CD4-positive, alpha-beta T cell treated with Interleukin-6 at 100 ng/mL for 8 hours (primary cell): ENCODE measurements at places on chromosomes 12 and 14.

- peak; percentile 69 for DNase-seq
These were observed 186.7 kb downstream of the EFCAB11 start for GRCh38 chr14:89767861-89768268.

DNA sequence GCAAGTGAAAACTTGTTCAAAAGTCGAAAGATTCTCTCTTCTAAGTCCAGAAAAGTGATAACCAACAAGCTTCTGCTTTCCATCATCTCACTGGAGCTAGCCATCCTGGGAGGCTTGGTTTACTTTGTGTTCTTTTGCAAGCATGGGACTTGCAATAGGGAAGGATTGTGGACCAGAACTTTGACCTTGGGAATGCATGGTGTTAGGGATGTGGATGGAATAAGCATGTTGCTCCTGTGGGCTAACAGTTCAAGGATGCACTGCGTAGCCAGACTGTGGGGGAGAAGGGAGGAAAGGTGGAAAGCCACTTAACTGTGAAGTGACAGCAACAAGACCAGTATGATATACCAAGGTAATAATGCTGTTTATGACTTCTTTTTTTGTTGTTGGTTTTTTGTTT is 28.6 kb downstream of the SOAT2 start:
- no peak for DNase-seq

- DNase-seq = peak; percentile 65
These were observed 28.1 kb downstream of the TRPV4 start for GRCh38 chr12:109804820-109805761.

GRCh38 chr12:103462675-103463074 is 33.1 kb downstream of the C12orf42 start:
- no peak for DNase-seq

GRCh38 chr12:79648881-79649280 is 41.9 kb downstream of the PAWR start:
- DNase-seq = no peak

GRCh38 chr12:47397664-47398281 is 308.1 kb downstream of the RPAP3 start:
- DNase-seq = peak; percentile 68

DNA sequence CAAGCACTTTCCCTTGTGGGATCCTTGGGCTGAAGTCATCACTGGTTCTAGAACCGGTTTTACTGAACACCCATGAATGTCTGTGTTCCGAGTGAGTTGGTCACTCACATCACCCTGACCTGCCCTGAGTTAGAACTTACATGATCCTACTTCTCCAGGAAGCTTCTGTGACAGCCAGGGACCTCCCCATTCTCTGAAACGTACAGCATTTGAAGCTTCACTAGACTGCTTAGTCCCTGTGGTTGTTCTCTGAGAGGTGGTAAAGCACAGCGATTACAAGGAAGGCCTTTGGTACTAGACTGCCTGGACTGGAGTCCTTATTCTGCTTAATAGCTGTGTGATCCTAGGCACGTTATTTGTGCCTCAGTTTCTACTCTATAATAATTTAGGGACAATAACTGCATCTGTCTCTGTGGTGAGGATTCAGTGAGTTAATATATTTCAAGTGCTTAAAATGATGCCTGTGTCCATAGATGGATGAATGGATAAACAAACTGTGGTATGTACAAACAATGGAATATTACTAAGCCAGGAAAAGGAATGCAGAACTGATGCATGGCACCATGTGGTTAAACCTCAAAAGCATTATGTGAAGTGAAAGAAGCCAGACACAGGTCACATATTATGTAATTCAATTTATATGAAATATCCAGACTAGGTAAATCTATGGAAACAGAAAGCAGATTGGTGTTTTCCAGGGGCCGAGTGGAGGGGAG is 54.7 kb upstream of the DDX11 start:
- DNase-seq = no peak

GRCh38 chr14:85250414-85251189 is 279.3 kb upstream of the FLRT2 start:
- no peak for DNase-seq

- DNase-seq = no peak
These were observed 59.5 kb downstream of the VEZT start for GRCh38 chr12:95277139-95277538.

DNA sequence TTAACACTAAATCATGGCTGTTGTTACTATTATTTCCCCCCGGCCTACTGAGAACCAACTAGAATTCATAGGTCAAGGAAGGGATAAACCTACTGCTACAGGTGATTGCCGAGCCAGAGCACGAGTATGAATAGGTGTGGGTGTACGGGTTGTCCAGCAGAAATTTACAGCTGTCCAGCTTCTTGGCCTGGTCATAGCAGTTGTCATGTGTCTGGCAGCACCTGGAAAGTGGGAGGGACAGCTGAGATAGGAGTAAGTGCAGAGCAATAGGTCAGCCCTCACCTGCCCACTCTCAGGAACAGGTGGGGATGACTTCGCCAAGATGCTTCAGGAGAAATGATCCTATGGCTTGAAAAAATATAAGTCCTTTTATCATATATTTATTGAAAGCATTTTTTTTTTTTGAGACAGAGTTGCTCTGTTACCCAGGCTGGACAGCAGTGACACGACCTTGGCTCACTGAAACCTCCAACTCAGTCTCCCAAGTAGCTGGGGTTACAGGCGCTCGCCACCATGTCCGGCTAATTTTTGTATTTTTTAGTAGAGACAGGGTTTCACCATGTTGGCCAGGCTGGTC is 2.6 kb downstream of the PLA2G1B start:
- DNase-seq = no peak

DNA sequence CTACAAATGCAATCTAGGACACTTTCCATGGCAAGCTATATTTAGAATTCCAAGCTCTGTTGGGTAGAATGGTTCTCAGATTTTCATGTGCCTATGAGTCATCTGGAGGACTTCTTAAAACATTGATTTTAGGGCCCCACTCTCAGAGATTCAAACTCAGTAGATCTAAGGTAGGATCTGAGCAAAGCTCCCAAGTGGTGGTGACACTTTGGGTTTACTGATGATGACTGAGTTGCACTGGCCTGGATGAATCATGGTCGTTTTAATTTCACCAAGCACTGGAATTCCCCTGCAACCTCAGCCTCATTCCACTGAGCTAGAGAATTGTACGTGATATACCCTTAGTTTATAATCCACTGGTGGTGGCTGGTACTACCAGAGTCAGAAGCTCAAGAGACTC is 86.5 kb downstream of the PPM1H start:
- no peak for DNase-seq

GRCh38 chr12:25590011-25590721 is 37.1 kb upstream of the LMNTD1 start:
- peak; percentile 27 for DNase-seq

GRCh38 chr14:29264865-29265264 is 498.3 kb downstream of the FOXG1 start:
- no peak for DNase-seq

- no peak for DNase-seq
These were observed 4.7 kb upstream of the C1R start for GRCh38 chr12:7096979-7097378.

- DNase-seq = no peak
These were observed 154.0 kb downstream of the SOX5 start for GRCh38 chr12:23795494-23795893.

DNA sequence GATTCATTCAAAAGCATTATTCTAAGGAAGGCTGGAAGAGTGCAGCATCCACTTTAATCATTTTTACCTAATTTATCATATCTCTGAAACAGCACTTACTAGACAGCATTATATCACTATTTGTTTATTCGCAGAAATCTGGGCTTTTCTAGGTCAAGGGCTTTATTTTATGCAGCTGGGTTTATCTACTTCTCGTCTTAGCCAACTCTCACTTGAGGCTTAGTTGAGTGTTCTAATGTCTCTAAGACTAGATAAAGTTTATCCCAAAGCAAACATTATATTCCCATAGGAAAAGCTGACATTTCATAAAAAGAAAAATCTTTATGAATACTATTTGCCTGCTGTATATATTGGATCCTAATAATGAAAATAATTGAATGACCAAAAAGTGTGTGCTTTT is 720.8 kb upstream of the FLRT2 start:
- DNase-seq = no peak

DNA sequence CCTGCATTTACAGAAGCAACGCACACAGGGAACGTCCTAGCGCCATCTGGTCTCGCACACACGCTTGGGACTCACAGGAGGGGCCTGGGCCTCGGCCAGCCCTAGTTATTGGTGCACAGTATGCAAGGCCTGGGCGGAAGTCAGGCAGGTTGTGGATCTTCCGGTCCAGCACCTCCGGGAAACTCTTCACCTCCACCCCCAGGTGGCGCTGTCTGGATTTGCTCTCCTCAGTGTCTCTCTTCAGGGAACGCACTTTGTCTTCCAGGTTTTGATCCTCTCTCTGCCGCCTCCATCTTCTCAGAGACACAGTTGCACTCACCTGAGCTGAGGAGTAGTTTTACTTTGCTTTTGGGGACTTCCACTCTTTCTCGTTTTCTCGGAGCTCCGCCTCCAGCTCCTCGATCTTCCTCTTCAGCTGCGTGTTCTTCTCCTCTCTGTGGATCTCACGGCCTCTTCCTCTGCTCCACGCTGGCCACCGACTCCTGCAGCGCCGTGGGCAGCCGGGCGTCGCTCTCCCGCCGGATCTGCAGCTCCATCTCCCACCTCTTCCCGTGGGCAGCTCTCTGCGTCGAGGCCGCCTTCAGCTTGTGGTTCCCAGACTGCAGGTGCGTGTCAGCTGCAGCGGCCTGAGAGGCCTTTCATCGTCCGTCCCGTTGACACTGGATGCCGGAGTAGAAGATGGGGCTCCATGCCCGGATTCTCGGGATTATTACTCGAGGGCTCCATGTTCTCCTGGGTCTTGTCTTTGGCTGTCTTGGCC is 933.8 kb downstream of the TMEM121 start:
- DNase-seq = peak; percentile 57

GRCh38 chr14:55747186-55747585 is 167.2 kb downstream of the KTN1 start:
- no peak for DNase-seq

DNA sequence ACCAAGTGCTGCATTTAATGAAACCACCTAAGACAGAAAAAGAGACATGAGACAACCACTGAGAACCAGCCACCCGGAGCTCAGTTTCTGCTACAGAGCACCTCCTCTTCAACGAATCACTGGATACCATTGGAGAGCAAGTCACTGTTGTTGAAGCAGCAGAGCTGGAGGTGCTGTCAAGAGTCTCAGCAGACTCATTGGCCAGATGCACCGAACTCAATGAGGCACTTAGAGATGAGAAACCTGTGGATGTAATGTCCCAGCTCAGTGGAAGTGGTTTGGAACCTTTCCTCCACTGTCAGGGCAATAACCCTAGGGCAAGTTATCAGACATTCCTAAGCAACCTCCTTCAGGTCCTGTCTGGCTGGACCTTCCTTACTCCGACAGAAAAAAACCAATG is 13.1 kb downstream of the NPC2 start:
- no peak for DNase-seq

- DNase-seq = no peak
These were observed 212.7 kb downstream of the ZFP36L1 start for GRCh38 chr14:68580096-68580645.

DNA sequence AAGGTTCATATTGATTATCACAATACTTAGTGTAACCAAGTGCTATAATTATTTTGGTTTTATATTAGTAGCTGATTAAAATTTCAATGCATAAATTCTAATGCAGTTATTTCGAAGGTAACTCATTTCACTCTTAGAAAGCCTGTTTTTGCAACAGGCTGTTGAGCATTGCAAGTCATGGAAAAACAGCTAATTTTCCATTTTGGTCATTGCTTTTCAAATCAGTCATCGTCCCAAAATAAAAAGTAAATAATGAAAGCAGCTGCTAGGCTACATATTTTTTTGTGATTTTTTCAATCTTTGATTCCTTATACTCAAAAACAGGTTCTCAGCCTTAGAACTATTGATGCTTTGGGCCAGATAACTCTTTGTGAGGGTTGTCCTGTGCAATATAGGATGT is 22.9 kb downstream of the VEZT start:
- DNase-seq = no peak

GRCh38 chr12:70080566-70080965 is 162.7 kb upstream of the CNOT2 start:
- DNase-seq = no peak

GRCh38 chr12:69653703-69654102 is 43.0 kb upstream of the LRRC10 start:
- no peak for DNase-seq

- DNase-seq = no peak
These were observed 28.5 kb upstream of the PLEK2 start for GRCh38 chr14:67440513-67440912.

- peak; percentile 80 for DNase-seq
These were observed 27.4 kb downstream of the CFAP54 start for GRCh38 chr12:96516472-96517430.

GRCh38 chr14:34425095-34425851 is 36.8 kb downstream of the SPTSSA start:
- DNase-seq = no peak

GRCh38 chr14:79293482-79294177 is 917.7 kb downstream of the DIO2 start:
- DNase-seq = no peak

DNA sequence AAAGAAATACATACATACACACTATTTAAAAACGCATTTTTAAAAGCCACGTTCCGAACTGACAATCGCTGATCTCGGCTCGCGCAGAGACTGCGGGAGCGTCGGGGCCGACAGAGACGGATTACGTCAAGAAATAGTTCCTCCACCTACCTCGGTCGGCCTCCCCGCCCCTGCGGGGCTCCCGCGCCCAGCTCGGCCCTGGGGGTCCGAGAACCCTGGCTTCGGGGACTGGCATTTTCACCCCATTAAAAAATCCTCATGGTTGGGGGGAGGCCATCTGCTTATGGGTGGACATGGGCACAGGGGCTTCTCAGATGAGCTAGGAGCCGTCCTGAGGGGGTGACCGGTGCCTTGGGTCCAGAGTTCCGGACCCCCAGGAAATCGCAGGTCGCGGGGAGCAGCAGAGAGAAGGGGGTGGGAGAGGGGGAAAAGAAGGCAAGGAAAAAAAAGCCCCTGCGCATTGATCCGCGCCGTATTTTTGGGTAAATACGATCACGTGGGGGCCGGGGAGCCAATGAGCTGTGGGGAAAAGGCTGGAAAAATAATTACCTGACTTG is 324 bp upstream of the HOXC9 start:
- DNase-seq = no peak

DNA sequence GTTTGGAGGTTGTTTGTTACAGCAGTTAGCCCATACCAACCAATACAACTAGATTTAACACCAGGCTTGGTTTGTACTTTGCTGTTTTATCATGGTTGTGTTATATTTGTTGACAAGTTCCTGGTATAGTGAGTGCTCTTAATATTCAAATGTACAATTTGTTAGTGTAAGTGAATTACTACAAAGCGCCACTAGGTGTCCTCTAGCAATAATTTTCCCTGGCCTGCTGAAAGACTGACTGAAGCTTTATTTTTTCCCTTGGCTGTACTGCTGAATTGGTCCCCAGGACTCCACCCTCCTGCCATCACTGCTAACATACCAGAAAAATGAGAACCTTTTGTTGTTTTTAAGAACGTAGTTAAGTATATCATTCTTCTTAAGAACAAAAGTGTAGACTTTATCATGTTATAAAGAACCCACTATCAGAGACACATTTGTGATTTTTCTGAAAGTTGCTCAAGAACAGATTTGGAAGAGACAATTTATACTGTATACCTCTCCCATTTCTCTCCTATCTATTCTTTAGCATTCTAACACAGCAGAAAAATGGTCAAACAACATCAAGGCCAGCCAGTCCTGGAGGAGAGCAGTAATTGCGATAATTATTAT is 75.3 kb upstream of the FAR2 start:
- peak; percentile 34 for DNase-seq

- no peak for DNase-seq
These were observed 144.8 kb upstream of the PTPRQ start for GRCh38 chr12:80299219-80299618.

- no peak for DNase-seq
These were observed 181.3 kb downstream of the KIF26A start for GRCh38 chr14:104319491-104320241.

- no peak for DNase-seq
These were observed 2.1 kb upstream of the AQP6 start for GRCh38 chr12:49970658-49971057.
